ENCODE measurements at places on chromosomes 3 and 15.

- DNase-seq = no peak
Observed at GRCh38 chr15:59376733-59377132, 4.1 kb upstream of the MYO1E start.

- no peak for DNase-seq
Observed at GRCh38 chr15:47246317-47246716, 471.0 kb upstream of the SEMA6D start.

- DNase-seq = no peak
Observed at GRCh38 chr3:186361246-186361761, 730 bp downstream of the DGKG start.

GRCh38 chr3:62604751-62605351 is 231.5 kb upstream of the FEZF2 start:
- no peak for DNase-seq

- no peak for DNase-seq
Observed at GRCh38 chr15:58515807-58516206, 84.0 kb downstream of the LIPC start.

DNA sequence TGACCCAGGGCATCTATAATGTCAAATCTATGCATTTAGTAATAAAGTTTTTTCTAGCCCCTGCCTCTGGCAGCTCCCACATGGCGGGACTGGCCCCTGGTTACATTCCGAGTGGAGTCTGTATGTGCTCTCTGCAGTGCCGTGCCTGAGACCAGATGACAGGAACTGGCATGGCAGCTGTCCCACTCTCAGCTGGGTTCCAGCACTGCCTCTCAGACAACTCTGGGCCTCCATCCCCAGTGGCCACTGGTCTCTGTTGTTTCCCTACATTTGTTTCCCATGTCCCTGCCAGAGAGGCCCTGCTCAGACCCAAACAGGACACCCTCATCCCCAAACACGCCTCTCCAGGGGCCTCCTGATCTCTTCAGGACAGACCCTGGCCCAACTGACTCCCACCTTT is 109.3 kb downstream of the OCA2 start:
- DNase-seq = no peak

DNA sequence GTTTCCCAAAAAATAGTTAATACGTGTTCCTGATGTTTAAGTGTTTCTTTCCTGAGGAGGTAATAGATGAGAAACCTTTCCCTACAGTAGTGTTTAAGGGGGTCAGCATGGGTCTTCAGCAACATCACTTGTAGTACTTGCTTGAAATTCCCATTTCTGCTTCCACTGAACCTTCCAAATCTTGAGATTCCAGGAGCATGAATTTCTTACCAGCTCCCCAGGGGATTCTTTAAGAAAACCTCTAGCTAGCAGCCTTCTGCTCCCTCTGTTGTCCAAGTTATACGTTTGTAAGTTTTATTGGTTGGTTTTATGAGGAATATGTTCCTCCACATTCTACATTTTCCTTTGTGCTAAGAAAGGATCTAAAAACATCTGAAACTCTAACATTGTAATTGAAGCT is 38.2 kb upstream of the ACP3 start:
- DNase-seq = no peak

GRCh38 chr15:93610944-93611343 is 521.9 kb upstream of the RGMA start:
- no peak for DNase-seq

- DNase-seq = peak; percentile 91
Observed at GRCh38 chr3:188900421-188900951, 271.3 kb upstream of the TPRG1 start.

GRCh38 chr3:171282041-171282440 is 178.2 kb downstream of the TNIK start:
- no peak for DNase-seq

- no peak for DNase-seq
Observed at GRCh38 chr3:190362258-190362657, 25.7 kb upstream of the CLDN16 start.

Measured in RWPE1 (cell line).